ENCODE measurements at places on chromosomes 16 and 17.

DNA sequence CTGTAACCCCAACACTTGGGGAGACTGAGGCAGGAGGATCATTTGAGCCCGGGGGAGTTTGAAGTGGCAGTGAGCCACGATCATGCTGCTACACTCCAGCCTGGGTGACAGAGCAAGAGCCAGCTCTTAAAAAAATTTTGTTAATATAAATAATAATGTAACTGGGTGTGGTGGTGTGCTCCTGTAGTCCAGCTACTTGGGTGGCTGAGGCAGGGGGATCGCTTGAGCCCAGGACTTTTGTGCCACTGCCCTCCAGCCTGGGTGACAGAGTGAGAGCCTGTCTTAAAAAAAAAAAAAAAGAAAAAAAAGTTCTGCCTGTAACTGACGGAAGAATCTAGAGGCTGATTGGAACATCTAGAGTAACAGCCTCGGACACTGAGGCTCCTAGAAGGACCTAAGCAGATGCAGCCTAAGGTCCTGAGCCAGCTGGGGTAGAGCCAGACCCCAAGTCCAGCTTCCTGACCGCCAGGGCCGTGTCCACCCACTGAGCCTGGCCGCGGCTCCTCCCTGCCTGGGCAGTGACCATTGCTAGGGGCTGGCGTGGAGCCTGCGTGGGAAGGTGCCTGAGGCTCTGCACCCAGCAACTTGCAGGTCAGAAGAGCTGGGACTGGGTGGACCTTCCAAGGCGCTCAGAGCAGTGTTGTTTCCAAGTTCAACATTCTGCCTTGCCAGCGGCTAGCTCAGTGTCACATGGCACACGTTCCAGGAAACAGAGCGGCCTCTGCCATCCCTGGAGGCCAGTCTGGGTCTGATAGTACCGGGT lies 209.4 kb upstream of the CIBAR2 start:
- DNase-seq = no peak

- no peak for DNase-seq
These were observed 10.1 kb upstream of the ADORA2B start for GRCh38 chr17:15934866-15935265.

DNA sequence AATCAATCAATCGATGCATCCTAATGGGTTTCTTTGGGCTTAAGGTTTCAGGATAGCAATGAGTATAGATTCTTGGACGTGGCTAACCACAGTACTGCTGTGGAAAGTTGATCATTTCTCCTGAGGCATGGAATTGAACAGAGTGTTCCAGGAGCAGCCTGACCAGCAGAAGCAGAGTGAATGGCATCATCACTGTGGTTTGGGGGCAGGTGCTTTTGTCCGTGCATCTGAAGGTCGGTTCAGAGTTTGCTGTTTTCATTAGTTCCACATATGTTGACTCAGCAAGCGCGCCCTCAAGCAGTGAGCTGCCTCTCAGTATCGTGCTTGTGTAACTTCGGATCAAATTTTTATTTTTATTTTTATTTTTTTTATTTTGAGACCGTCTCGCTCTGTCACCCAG lies 24.9 kb downstream of the KIAA0513 start:
- DNase-seq = no peak

GRCh38 chr16:19861811-19862327 lies 22.8 kb downstream of the GPRC5B start:
- DNase-seq = no peak

- DNase-seq = no peak
These were observed 777.8 kb upstream of the EEF2KMT start for GRCh38 chr16:5875416-5875815.

GRCh38 chr17:1941272-1942065 lies 83.7 kb downstream of the RTN4RL1 start:
- no peak for DNase-seq

- no peak for DNase-seq
These were observed 33.7 kb downstream of the NOL11 start for GRCh38 chr17:67751101-67752074.

DNA sequence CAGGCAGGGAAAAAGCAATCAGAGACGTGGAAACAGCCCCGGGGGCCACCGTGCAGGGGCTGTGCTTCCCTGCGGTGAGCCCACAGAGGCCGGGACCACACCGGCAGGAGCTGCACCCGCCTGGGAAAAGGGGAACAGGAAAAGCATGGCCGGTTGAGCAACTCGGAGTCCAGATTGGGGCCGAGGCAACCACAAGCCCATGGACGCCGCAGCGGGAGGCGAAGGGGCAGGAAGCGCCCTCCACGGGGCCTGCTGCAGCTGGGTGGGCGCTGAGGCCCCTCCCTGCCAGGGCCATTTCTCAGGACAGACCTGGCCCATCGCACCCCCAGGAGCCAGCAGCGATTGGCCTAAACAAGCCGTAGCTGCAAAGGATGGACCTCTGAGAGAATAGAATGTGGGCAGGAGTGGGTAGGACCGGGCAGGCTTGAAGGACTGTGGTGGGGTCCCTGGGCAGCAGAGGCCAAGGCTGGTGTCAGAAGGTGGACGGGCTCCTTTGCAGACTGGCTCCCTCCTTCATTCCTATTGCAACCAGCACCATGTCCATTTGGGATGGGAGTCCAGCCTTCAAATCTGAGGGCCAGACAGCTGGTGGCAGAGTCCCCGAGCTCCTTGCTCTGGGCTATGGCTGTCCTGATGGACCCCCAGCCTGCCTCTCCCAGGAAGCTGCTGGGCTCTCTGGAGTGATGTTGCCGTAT lies 30.4 kb downstream of the COX4I1 start:
- no peak for DNase-seq

- peak; percentile 40 for DNase-seq
These were observed 6.2 kb downstream of the PHOSPHO1 start for GRCh38 chr17:49224198-49224996.

- no peak for DNase-seq
These were observed 2.5 kb downstream of the VAT1L start for GRCh38 chr16:77790912-77791311.

DNA sequence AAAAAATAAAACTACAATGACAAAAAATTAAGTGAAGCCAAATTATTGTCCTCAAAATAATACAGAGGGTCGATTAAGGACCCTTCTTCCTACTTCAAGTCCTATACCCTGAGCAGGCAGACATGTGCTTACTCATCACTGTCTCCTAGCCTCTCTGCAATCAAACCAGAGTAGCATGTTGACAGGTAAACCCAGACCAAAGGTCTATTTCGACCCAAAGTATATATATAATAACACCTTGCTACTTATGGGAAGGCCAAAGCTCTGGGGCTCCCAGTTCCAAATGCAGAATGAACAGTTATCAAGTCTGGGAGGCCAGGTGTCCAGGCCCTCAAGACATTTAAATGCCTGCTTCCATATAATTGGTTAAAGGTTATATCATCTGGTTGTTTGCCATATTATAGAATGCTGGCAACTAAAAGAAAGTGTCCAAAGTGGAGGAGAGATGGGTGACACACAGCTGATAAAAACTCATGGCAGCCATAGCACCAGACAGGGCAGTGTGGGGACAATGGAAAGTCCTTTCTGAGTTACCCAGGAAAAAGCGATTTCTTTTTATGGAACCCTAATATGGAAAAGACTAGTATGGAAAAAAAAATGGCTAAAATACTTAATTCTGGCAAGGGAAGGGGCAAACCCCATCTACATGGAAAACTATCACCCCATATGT lies 53.6 kb downstream of the N4BP1 start:
- DNase-seq = no peak

DNA sequence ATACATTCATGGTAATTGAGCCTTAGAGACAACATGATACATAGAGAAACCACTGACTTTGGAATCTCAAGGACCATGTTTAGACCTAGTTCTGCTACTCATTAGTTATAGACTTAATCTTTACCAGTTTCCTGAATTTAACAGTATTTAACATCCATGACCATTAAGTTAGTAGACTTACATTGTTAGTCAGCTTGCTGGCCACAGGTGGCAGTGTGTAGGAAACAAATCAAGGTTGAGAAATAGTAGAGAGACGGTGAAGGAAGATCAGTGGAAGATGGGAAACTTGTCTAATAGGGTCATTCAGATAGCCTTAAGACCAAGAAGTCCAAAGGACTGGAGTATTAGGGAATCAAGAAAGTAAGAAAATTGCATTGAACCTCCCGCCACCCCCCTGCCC lies 31.0 kb downstream of the OMG start:
- no peak for DNase-seq

Data from stimulated activated CD4-positive, alpha-beta T cell treated with anti-CD3 and anti-CD28 coated beads, Interleukin-4, amount 100 ng/mL, for 4 hours (primary cell).